H7 (cell line): ENCODE measurements at places on chromosomes 2 and 18. TPM values are rescaled to one million over a fixed set of nuclear protein-coding genes. Genes with fewer than 3 reads are reported as not detected.

DNA sequence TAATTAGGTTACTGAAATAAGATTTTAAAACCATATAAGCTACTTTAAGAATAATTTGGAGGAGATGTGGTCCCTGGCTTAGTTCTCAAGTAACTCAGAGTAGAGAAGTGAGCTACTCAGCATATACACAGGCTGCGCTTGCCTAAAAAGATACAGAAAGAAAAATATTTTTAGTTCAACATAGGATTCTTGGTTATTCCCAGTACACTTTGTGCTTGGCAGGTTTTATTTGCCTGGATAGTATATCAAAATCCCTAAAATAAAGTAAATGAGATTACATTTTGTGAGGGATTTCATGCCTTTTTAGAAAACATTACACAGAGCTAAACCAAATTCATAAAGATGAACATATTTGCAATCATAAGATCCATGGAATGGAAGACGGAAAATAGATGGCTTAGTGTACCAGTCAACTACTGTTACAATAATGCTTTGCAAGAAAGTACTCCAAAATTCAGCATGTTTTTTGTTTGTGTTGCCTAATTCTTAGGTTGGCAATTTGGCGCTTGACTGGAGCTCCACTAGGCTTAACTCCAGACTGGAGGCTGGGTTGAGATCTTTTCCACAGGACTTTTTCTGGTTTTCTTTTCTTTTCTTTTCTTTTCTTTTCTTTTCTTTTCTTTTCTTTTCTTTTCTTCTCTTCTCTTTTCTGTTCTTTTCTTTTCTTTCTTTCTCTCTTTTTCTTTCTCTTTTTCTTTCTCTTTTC is 600.5 kb upstream of the SYT4 start:
- no peak for DNase-seq

ABCB11 gene
- total RNA-seq = 0.66 TPM in 1 of 2 replicates, not detected in the other

RBBP8 gene
- 38.0 and 43.2 TPM in 2 replicates for total RNA-seq

DNA sequence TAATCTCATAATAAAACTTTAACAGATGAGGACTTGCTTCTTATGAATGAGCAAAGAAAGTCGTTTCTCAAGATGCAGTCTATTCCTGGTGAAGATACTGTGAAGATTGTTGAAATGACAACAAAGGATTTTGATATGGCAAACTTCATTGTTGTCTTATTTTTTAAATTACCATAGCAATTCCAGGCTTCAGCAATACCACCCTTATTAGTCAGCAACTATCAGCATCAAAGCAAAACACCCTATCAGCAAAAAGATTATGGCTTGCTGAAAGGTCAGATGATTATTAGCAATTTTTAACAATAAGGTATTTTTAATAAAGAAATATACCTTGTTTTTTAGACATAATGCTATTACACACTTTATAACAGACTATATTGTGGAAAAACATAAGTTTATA is 88.3 kb downstream of the COL5A2 start:
- no peak for DNase-seq

DNA sequence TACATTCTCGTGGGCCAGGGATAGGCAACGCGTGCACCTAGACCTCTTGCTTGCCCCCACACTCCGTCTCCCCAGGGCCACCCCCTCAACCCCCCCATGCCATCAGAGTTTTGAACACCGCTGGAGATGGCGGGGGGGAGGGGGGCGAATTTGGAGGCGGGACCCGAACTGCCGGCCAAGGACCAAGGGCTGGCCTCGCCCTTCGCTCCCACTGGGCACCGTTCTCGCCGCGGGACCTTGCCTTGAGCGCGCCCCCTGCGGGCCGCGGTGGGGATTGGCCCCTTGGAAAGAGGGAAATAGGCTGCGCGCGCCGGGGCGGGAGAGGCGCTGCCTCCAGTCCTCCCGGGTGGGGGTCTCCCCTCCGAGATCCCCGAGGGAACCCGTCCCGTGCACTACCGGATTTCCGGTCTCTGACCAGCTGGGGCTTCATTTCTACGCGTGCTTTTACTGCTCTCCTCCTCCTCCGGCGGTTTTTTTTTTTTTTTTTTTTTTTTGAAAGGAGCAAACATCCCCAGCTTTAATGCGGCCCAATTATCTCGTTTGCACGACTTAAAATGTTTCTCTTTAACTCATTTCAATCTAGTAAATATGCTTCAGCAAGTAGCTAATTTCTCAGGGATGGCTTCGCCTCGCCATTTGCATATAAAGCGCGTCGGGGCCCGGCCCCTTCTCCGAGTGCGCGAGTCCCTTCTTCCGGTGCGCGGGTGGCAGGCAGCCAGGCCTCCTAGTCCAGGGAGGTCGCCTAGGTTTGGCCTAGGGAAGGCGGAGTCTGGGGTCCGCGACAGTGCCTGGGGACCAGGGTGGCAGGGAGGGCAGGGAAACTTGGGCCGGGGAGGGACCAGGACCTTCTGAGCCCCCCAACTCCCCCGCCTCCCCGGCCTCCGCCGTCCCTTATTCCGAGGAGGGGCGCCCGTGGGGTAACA is 10.0 kb upstream of the GBX2 start:
- peak; percentile 96 for DNase-seq
